ENCODE measurements at places on chromosomes 1 and 21.

DNA sequence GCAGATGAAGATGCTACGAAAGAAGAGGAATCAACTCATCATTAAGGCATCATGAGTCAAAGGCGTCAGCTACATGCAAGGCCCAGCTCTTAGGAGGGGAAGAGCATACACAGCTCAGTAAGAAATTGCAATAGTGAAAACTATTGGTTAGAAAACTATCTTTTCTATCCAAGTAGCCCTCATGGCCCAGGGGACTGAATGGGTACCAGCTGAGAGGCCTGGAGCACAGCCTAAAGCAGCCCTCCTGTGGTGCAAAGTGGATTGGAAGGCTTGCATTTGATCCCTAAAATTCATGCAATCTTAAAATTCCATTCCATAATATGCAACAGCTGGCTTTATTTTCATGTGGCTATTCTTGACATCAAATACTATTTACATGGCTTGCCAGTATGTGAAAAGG is 251.8 kb upstream of the USP24 start:
- no peak for DNase-seq

DNA sequence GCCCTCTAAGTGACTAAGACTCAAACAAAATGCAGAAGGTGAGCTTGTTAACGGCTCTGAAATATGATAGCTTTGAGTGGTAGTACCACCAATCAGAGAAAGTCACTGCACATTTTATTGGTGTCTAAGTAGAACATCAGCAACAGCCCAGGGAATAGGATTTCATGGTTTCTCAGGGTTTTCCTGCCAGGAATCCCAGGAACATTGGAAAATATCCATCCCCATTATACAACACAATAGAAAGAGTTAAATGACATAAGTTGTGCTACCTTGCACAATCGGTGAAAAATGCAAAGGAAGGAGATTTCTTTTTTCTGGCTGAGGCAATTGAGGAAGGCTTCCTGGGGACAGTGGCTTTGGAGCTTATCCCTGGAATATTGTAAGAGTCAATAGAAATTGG is 283.1 kb downstream of the HLX start:
- DNase-seq, result no peak

DNA sequence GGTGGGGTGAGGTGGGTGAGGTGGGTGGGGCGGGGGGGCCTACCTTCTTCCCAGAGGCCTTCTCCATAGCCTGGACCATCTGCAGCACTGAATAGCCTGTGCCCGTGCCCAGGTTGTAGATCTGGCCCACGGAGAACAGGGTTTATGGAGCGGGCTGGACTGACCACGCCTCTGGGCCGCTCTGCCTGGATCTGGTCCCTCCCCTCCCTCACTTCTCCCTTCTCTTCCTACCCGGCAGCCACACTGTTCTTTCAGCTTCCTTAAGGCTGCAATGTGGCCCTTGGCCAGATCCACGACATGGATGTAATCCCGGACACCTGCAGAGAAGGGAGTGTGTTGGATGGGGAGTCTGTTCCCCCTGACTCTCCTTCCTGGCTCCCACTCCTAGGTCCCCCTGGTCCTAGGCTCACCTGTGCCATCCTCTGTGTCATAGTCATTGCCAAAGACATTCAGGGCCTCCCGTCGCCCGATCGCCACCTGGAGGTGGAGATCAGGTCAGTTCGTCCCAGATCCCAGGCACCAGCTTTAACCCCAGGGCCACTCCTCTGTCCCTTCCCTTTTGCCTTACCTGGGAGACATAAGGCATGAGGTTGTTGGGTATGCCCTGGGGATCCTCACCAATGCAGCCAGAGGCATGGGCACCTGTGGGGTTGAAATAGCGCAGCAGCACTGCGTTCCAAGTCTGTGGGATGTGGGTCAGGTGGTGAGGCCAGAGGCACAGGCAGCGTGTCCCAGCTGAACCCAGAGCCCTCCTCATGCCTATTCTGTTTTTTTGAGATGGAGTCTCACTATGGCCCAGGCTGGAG is 3.9 kb downstream of the GALE start:
- DNase-seq, result no peak

GRCh38 chr1:1262758-1263157 is 10.9 kb downstream of the UBE2J2 start:
- no peak for DNase-seq

DNA sequence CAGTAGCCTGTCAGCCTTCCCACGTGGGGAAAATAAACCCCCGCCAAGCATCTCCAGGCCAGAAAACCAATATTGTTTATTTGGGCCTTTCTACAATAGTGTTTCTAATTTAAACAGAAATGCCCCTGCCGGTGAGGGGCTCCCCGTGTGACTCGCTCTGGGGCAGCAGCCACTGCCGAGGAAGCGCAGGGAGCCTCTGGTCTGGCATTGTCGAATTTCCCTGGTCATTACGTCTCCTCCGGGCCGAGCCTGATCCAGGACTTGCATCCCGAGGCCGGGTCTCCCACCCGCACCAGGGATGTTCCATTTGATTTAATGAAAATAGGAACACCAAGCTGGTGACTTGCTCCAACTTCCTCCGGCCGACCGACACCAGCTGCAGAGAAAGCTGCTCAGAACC is 20.5 kb downstream of the PRDM16 start:
- DNase-seq, result no peak

DNA sequence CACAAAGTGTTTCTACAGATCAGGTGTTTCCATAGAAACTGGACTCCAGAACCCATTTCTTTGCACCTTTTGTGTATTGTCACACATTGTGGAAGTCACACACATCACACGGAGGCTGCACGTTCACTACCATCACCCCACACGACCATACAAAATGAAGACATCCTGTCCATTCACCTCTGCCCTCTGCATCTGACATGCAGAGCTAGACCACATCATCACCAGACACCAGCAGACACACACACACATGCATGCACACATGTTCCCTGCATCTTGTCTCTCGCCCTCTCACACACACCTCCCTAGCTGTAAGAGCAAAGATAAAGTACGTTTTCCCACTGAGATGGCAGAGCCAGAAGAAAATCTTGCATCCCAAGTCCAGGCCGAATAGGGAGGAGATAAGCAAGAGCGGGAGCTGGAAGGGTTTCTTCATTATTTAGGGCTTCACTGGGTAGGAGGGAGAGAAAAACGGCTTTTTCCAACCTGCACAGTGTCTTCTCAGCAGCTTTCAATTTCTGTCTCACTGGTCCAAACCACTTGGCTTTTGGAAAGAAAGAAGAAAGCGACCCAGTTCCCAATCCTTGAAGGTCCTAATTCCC is 709 bp downstream of the PRELP start:
- no peak for DNase-seq

DNA sequence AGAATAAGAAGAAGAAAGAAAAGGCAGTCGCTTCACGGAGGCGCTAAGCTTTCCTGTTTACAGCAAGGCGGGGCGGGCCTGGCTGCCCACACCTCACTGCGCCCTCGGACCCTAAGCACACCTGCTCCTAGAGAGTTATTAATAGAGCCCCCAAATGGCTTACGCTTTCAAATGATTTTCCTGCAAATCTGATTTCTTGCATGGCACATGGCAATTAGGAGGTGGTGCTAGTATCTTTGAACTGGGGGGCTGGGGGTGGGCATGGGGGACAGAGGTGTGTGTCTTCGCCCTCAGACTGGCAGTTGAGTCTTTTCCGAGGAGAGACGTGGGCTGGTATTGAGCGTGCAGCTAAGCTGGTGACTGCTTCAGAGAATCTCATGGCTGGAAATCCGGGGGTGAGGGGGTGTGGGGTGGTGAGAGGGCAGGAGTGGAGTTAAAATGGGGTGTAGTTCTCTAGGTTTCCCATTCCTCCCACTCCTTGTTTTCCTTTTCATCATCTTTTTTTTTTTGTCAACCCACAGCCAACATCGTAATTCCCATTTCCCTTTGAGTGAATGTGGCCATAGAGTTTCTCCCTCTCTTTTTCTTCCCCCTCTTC is 1.3 kb downstream of the S1PR1 start:
- DNase-seq, result no peak

DNA sequence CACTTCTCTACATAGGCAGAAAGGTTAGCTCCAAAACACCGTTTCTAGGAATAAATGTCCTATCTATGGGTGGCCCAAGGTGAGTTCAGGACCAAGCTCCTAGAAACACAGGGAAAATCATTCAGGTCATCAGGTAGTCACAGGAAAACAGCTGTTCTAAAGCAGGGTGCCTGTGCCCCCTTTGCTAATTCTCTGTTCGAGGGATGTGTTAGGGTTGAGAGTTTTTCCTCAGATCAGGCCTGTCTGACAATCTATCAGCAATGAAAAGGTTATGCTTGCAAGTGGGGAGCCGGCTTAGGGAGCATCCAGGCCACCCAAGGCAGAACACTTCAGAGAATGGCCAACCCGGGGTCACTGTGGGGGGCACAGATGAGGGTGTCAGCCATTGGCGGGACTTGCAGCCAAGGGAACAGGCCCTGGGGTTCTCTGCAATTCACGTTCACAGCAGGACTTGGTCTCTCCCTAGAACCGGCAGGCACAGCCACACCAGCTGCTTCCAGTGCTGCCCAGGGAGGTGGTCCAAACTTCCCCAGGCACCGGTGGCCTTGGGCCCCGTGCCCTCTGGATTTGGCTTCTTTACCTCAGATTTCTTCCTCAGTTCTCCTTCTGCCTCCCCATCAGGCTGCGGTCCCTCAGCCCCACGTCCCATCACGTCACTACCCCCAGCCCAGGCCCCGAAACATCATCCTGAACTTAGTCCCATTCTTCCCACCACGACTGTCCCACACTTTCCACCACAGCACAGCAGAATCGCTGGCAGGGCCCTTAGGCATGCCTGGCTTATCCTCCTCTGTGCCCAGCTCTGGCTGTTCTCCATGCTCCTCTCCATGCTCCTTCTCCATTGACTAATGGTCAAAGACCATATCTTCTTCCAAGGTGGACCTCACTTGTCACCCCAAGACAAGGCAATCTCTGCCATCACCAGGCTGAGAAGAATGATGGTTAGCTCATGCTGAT is 11.0 kb downstream of the CD2 start:
- DNase-seq, result no peak

- DNase-seq, result no peak
Measured at GRCh38 chr1:109213345-109213823, 334 bp upstream of the SARS1 start.

- DNase-seq, result no peak
Measured at GRCh38 chr1:184956999-184957700, 17.2 kb downstream of the NIBAN1 start.

DNA sequence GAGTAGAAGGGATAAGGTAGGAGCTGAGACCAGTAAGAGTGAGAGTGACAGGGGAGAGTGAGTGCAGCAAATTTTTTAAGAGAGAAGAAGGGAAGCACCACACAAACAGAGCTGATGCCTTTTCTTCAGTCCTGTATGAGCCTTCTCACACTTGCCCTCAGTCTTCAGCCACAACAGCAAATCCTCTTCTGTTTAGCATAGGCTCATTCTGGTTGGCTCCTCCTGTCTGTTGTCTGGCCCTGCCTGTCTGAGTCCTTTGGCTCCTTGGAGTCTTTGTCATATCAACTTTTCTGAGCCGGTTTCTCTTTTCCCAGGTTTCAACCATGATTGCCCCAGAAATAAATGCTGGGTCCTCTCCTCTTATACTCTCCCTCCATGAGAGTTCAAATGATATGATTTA is 12.7 kb upstream of the CASQ1 start:
- no peak for DNase-seq

DNA sequence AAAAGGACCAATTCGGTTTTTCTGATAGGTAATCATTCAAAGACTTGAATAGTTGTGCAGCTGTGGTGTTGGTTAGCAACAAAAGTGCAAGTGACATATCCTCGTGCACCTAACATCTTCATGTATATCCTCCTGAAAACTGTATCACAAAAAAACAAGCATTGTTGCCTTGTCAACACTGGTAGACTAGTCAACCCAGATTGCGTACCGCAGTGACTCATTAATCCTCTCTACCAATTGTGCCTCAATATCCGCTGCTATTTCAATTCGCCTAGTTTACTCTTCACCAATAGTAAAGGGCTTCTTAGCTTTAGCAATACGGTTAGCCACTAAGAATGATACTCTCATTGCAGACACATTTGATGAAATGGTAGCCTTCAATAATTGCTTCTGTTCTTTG is 3.5 kb downstream of the HHAT start:
- no peak for DNase-seq

DNA sequence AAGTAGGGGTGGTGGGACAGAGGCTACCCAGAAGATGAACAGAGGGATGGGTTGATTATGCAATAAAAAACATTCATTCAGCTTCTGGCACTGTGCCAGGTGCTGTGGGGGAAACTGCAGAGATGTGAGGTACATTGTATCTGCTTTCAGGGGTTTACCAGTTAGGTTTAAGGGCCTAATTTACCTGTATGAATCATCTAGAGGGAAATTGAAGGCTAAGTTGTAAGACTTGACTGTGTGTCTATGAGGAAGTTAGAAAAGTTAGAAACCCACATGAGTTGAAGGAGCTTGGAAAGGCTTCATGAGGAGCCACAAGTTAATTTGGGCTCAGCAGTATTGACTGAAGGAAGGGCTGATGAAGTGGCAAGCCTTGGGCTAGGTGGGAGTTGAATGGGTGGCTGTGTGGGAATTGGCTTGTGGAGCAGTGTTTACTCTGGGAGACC is 36.7 kb upstream of the APOBEC4 start:
- no peak for DNase-seq

GRCh38 chr21:38342739-38343138 is 85.9 kb downstream of the KCNJ15 start:
- no peak for DNase-seq

- DNase-seq, result no peak
Measured at GRCh38 chr1:972726-973458, 6.6 kb downstream of the PLEKHN1 start.

DNA sequence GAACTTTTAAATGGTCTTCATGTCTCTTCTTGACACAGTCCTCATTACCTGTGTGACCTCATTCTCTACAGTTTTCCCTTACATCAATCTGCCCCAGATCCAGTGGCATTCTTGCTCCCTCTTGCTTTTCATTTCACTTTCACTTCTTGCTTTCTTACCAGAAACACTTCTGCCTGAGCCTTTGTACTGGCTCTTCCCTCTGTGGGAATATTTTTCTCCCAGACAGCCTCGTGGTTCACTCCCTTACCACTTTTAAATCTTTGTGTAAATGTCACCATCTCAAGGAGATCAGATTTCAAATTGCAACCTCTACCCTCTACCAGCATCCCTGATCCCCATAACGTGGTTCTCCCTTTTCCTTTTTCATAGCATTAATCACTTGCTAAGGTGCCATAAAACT is 73.2 kb downstream of the DISC1 start:
- no peak for DNase-seq

- no peak for DNase-seq
Measured at GRCh38 chr1:27026621-27027574, 14.2 kb upstream of the TENT5B start.

GRCh38 chr1:54114955-54115354 is 37.8 kb downstream of the CDCP2 start:
- DNase-seq, result no peak

DNA sequence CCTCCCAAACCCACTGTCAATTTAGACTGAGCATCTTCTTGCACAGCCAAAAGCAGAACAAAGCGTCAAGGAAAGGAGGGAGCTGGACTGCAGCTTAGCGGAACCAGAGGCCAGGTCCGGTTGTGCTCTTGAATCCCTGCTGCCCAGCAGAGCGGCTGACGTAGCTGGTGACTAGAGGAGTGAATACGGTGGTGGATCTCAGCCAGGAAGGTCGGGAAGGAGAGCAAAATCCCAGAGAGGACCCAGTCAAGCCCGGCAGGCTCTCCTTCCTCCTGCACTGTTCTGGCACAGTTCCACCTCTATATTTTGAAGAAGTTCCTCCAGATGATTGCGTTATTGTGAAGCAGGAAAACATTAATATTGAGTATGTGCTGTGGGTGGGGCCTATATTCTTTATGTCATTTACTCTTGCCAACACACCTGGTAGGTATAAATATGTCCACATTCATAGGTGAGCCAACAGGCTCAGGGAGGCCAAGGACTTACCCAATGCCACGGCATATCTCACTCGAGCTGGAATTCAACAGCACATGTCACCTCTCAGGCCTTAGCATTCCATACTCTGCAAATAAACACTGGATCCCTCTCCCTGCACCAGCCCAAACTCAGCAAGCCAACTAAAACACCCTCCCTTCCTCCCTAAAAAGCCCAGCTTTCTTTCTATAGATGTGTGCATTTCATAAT is 23.6 kb upstream of the ABCB10 start:
- DNase-seq, result no peak
